HS-5 (cell line): ENCODE measurements at places on chromosomes 4 and X.

GRCh38 chrX:104370089-104370488 lies 115.4 kb upstream of the ESX1 start:
- no peak for DNase-seq

- peak; percentile 10 for DNase-seq
Observed at GRCh38 chr4:143617994-143618679, 82.3 kb downstream of the FREM3 start.

GRCh38 chr4:100590325-100590724 lies 72.5 kb upstream of the EMCN start:
- DNase-seq: no peak

DNA sequence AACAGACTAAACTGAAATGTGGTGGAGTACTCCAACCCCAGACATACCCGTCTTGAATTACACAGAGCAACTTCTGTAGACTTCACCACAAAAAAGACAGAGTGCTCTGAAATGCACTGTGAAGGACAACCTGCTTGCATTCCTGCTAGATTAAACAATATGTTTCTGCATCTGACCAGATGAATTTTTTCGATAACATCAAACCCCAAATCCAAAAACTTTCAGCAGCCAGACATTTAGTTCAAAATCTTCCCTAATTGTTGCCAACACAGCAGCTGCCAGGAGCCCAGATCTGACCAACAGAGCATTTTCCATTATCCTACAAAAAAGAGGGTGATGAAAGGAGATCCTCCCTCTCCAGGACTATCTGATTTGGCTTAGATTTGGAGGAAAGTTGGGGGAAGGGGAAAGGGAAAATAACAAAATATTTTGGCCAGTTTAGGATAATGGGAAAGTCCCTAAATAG lies 356.5 kb downstream of the PDGFC start:
- peak; percentile 45 for DNase-seq

GRCh38 chr4:74524985-74525384 lies 80.0 kb downstream of the AREG start:
- DNase-seq: no peak

- peak; percentile 34 for DNase-seq
Observed at GRCh38 chr4:83644677-83645659, 109.1 kb downstream of the GPAT3 start.

- peak; percentile 64 for DNase-seq
Observed at GRCh38 chr4:66911880-66912279, 633.4 kb downstream of the CENPC start.

DNA sequence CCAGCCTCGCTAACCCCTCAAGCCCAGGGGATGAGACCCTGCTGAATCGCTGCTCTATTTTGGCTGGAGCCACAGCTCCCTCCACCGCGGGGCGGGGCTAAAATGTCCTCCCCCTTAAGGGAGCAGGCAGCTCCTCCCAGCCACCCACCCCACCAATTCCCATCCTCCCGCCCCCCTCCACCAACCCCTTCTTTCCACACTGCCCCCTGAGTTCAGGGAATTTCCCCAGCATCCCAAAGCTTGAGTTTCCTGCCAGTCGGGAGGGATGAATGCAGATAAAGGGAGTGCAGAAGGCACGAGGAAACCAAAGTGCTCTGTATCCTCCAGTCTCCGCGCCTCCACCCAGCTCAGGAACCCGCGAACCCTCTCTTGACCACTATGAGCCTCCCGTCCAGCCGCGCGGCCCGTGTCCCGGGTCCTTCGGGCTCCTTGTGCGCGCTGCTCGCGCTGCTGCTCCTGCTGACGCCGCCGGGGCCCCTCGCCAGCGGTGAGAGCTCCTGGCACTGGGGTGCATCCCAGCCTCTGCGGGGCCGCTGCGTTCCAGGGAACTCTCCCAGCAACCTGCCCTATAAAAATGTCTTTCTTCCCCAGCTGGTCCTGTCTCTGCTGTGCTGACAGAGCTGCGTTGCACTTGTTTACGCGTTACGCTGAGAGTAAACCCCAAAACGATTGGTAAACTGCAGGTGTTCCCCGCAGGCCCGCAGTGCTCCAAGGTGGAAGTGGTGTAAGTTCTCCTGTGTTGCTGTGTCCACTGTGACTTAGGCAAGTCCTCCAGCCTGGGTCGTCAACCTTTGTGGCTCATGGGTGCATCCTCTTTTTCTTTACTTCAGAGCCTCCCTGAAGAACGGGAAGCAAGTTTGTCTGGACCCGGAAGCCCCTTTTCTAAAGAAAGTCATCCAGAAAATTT lies at the start of gene CXCL6:
TSS of gene CXCL6 (plus strand) at position 306 of the 907 bp plus-strand sequence. CDS start at position 379, 73 bp downstream.
- DNase-seq: no peak

- DNase-seq: no peak
Observed at GRCh38 chrX:66012094-66012534, 27.8 kb downstream of the VSIG4 start.

DNA sequence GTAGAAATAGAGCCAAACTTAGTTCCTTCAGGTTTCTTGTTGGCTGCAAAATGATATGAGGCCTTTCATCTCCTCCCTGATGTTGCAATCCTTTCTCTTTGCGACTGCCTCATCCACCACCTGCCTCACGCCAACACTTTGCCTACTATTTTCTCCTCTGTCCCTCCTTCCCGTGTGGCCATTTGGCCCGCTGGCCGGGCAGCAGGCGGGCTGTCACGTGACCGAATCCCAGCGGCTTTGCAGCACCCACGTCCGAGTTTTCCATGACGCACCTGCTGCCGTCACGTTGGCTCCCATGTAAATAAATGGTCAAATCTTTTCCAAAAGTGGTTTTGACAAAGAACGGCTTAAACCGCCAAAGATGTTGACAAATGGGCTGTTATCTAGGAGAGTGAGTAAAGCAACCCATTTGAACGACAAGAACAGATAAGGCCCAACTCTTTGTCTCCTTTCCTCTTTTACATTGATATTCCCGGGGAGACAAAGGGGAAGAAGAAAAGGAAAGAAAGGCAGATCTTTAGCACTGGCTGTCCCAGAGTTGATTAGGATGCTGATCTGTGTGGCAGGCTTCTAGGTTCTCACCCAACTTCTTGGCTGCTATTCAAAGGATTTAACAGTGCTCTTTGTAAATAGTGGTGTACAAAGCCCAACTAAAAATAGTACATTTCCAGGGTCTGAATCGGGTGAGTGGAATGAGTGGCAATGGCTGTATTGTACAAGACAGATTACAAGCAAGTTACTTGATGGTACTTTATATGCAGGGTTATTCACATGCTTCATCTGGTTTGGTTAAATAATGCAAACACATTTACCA lies 174.2 kb upstream of the JADE1 start:
- DNase-seq: no peak
